ENCODE measurements at places on chromosomes 1 and 21.

DNA sequence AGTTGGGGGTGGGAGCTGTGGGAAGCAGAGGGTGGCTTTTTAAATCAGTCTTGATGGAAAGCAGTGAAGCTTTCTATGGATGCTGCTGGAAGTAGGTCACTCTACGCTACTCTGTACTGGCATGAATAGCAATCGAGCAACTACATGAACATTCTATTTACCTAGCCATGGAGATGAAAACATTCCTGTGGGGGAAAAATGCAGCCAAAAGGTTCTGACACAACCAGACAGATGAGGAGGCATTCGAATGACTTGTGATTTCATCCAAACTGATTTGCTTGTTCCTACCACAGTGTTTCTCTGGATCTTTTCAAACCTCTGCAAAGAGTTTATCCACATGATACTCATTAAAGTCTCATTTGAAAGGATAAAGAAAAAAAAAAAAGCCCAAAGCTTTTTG, 95.0 kb downstream of the ASTN1 start:
- no peak for DNase-seq

DNA sequence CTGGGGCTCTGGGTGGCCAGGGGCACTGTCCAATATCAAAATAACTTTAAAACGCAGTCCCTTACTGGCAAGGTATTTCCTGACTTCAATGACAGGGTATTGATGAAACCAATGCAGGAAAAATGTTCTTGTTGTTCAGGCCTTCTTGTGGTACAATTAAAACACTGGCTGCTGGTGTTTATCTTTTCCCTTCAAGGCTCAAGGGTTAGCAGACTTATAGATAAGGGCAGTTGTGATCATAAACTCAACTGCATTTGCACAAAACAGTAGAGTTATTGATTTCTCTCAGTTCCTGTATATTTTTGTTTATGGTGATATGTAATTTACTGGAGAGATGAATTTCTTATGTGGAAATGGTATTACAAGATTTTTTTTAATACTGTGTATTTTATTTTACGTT, 2.7 kb upstream of the CD84 start:
- no peak for DNase-seq

DNA sequence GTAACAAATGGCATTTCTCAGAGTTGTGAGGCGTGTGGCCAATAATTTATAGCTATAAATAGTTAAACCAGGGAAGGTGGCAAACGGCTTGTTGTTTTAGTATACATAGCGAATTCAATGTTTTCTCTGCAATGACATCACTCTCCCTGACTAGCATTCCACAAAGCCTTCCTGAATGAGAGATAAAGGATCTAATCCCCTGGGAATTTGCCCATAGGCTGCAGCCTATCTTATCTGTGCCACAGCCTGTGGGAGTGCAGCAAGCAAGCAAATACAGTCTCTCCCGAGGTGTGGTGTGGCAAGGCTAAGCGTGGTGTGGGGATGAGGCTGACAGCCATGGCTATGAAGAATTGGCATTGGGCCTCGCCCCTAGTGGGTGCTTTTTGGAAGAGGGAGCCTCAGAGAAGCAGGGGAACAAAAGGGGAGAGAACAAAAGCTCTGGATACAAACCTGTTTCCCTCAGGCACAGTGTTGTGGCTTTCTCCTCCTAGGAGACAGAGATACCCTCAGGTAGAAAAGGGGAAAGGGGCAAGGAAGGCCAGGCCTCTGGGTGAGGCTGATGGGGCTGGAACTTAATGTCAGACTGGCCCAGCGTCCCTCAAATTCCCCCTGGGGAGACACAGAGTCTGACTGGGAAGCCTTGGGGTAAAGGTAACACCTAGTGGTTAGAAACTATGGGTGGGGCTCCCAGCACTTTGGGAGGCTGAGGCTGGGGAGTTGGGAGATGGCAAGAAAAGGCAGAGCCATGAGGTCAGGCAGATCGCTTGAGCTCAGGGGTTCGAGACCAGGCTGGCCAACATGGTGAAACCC, 8.9 kb downstream of the TAGLN2 start:
- DNase-seq: no peak

DNA sequence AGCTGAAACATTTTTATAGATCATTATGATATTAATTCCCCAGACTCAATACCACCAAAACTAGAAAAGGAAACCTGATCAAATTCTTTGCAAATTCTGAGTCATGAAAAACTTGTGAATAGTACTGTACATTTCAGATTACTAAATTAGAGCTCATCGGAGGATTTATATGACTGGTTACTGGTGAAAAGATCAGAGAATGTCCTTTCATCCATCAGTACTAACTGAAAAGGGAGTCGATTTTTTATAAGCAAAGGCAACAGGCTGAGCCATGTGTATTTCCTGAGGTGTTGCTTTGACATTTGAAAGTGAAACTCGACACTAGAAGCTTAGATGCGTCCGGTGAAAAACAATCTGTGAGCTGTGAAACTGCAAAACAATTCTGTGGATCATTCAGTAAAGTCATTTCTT, 155.7 kb downstream of the TNFSF18 start:
- DNase-seq: no peak

- DNase-seq: no peak
These were observed 29.3 kb downstream of the TNNT2 start for GRCh38 chr1:201348211-201348566.

- no peak for DNase-seq
These were observed 498.2 kb upstream of the C1orf87 start for GRCh38 chr1:60571811-60572210.

- no peak for DNase-seq
These were observed 92.5 kb downstream of the DHRS3 start for GRCh38 chr1:12525311-12526181.

DNA sequence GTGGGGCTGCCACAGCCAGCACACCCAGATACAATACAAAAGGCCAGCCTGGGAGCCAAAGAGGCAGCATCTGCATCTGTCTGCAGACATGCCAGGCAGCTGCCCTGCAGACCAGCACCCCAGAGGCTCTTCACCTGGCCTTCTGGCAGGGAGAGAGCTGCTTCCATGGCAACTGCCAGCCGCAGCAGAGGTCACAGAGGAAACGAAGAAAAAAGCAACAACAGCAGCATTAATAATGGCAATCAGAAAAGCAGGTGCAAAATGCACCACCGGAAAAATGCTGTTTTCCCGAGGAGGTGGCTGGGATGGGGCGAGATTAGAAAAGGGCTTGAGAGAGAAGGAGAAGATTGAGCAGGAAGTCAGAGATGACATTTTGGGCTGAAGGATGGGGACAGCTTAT, 309.5 kb downstream of the PCP4 start:
- no peak for DNase-seq

DNA sequence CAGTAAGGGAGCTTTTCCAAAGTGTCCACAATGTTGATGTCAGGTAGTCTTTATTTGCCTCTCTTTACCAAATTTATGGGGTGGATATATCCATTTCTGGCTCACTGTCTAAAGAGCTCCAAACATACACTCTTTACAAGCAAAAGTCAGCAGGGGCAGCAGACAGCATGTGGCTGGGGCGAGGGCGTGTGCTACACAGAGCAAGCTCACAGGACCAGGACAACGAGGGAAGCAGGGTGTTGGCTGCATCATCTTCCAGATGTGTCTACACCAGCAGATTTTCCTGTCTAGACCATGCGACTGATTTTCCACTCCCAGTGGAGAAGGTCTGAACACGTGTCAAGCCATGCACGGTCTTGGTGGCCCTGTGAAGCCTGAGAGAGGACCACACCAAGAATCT, 123.8 kb downstream of the TRABD2B start:
- DNase-seq: no peak

DNA sequence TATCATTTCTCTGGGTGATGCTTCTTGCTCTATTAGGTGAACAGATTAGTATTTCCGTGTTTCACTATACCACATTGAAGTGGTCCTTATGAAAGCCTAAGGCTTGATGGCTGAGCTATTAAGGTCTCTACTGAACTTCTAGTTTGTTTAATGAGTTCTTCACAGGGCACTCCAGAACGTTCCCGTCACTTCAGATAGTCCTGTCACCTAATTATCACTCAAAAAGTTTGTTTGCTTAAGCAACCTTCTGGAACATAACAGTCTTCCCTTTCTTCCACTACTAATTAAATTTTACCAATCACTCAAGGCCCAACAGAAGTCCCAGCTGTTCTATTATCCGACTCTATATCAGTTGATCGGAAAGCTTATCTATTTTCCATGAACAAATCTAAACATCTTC, 104.6 kb upstream of the ZC3H11B start:
- no peak for DNase-seq

DNA sequence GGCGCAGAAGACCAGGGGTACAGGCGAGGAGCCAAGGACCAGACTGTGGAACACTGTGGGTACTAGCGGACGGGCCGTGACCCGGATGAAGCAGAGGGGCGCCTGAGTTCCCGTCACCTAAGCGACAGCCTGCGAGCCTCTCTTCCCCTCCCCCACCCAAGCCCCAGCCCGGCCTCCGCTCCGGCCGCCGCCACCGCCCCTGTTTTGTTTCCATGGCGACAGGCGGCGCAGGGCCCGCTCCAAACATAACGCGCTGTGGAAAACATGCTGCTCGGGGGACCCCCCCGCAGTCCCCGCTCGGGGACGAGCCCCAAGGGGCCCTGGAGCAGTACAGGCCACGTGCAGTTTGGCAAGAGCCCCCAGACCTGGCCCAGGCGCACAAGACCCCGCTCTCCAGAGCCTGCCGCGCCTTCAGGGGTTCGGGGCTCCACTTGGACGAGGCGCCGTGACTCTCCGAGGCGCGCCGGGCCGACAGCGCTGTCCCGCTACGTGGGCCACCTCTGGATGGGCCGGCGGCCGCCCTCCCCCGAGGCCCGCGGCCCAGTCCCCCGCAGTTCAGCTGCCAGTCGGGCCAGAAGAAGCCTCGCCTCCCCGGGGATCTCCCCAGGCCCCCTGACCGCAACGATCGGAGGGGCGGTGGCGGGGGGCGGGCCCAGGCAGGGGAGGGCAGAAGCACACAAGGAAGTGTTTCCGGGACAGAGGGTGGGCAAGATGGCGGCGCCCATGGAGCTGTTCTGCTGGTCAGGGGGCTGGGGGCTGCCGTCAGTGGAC, at the start of gene MTX1:
Gene MTX1, plus strand, starts transcription at position 155 of the 771 bp plus-strand sequence. Its CDS starts 110 bp downstream, at position 265.
- peak; percentile 60 for DNase-seq

DNA sequence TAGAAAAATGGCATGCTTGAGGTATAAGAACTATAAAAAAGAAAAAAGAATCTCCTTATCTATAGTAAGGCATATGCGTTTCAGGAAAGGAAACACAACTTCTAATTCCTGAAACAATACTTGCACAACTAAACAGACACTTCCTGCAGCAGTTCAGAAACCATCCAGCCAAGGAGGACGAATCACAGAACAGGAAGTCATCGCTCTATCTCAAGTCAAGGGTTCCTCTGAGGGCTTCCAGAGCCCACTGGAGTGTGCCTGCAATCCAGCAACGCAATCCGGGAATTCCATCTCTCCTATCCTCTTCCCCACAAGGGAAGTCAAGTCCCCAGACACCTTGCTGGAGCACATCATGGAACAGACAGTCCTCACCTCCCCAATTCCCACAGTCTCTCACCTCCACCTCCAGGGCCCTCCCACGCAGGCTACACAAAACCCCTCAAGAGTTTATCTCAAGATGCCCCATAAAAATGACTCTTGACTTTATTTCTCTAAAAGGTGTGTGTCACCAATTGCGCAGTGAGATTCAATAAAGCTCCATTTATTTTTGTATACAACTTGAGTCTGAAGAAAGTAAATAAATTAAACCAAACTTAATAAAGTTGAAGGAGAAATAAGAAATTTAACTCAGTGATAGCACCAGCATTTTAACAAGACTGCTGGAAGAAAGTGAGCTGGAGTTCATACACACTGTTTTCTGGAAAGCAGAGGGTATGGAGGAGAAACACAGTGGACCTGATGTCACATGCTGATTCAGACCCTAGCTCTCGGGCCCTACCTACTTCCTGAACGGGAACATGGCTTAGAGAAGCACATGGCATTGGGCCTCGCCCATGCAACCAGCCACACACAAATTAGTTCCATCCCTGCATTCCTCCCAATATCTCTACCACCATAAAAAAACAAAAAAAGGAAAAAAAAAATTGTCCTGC, 39.9 kb downstream of the SIPA1L2 start:
- no peak for DNase-seq

GRCh38 chr1:69269491-69269890, 298.2 kb upstream of the LRRC7 start:
- DNase-seq: no peak

- no peak for DNase-seq
These were observed 51.6 kb downstream of the PCBP3 start for GRCh38 chr21:45695086-45695485.

DNA sequence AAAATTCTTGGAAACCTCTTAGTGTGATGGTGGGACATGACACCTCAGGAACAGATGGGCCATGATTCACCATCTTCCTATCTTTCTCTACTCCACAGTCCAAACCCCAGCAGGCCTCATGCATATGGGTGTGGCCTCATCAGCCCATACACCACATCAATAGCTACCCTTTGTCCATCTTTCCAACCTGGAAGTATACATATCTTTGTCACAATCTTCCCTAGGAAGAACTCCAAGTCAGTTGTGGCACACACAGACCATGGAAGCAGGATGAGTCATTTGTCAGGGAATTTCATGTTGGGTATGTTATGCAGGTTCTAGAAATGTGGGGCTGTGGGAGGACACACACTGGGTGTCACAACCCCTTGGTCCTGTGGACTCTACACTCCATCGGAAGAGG, 30.5 kb upstream of the CLCA4 start:
- no peak for DNase-seq

GRCh38 chr1:241401156-241401555, 44.2 kb upstream of the RGS7 start:
- no peak for DNase-seq

DNA sequence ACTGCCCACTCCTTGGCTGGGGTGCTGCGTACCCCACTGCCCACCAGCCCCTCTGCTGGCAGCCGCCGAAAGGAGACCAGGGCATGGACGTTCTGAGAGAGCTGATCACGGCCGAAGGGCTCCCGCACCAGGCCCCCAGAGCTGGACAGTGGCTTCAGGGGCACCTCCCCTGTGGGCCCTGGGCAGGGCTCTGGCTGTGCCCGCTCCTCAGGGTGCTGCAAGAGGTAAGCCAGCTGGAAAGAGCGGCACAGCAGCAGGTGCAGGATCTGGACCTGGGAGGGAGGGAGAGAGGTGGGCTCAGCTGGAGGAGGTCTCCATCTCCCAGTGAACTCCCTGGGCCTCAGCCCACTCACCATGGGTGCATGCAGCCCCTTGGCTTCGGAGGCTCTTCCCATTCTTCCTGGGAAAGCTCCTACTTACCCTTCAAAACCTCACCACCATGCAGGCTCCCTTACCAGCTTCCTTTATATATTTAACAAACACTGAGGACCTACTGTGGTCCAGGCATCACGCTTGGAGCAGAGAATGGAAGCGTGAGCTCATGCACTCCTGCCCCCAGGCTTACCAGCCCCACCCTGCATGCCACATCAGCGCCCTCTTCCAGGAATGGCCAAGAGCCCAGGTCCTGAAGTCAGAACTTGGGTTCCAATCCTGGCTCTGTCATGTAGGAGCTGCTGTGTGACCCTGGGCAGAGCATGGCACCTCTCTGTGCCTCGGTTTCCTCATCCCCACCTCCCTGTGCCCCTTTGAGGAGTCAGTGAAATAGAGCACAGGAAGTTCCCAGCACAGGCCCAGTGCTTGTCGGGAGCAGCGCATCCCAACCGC, 6.8 kb upstream of the KIF17 start:
- no peak for DNase-seq

GRCh38 chr1:248778906-248779305, 23.3 kb upstream of the LYPD8 start:
- DNase-seq: no peak

Measured in activated CD4-positive, CD25-positive, alpha-beta regulatory T cell (primary cell).